AG04450 (cell line): ENCODE measurements at places on chromosomes 7 and 10.

- DNase-seq: no peak
These were observed 18.5 kb downstream of the TMEM72 start for GRCh38 chr10:44929356-44930255.

- DNase-seq: no peak
These were observed 9.2 kb upstream of the SVIL start for GRCh38 chr10:29643771-29644501.

GRCh38 chr7:139095194-139095659, 14.3 kb downstream of the ZC3HAV1 start:
- no peak for DNase-seq

- no peak for DNase-seq
These were observed 9.6 kb upstream of the EIF5AL1 start for GRCh38 chr10:79502561-79503309.

GRCh38 chr7:135166338-135166990, 4.0 kb downstream of the CYREN start:
- DNase-seq: no peak

GRCh38 chr7:6171532-6172223, 100.7 kb downstream of the CYTH3 start:
- no peak for DNase-seq

- DNase-seq: no peak
These were observed 672.5 kb upstream of the ANKRD30A start for GRCh38 chr10:36452851-36453250.

DNA sequence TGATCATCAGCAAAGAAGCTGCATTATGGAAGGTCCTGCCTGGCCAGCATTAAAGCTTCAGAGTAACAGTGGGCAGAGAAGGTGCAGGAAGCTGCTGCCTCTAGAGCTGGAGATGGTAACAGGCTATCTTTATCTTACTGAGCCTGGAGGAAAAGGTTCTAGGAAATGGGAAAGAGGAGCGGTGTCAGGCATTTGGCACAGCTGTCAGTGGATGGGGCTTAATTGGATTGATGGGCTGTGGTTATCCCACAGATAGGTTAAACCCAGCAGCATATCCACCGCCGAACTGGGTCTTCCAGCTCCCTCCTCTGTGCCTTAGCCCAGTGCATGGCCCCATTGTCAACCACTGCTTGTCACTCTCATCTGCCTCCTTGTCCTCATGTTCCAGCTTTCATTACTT, 127.6 kb downstream of the CCNY start:
- no peak for DNase-seq

GRCh38 chr7:116142850-116143249, 67.5 kb upstream of the TES start:
- no peak for DNase-seq

DNA sequence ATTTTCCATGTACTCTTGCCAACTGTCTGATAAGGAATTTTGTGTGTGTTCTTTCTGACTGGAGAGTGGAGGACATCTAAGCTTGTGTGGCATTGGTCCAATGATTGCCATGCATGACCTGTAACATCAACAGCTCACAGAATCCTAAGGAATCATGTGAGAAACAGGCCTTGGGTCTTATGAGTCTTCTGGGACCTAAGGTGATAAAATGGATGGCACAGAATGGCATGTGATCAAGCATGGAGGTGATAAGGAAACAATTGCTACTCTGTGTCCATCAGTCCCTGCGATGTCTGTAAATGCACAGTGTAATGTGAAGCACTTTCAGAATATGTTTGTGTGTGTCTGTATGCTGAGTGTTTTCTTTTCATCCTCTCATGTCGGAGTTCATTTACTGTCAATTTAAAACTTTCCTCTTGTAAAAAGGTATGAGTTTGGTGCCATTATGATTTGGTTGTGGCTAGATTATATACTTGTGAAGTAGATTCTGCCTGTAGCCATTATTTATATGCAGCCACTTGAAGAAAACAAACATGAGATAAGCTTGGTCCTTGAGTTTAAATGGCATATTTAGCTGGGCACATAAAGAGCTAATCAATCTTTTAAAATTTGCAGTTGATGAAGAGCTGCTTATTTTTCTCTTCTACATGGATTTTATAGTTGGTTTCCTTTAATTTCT, 127.5 kb downstream of the VPS50 start:
- DNase-seq: no peak

DNA sequence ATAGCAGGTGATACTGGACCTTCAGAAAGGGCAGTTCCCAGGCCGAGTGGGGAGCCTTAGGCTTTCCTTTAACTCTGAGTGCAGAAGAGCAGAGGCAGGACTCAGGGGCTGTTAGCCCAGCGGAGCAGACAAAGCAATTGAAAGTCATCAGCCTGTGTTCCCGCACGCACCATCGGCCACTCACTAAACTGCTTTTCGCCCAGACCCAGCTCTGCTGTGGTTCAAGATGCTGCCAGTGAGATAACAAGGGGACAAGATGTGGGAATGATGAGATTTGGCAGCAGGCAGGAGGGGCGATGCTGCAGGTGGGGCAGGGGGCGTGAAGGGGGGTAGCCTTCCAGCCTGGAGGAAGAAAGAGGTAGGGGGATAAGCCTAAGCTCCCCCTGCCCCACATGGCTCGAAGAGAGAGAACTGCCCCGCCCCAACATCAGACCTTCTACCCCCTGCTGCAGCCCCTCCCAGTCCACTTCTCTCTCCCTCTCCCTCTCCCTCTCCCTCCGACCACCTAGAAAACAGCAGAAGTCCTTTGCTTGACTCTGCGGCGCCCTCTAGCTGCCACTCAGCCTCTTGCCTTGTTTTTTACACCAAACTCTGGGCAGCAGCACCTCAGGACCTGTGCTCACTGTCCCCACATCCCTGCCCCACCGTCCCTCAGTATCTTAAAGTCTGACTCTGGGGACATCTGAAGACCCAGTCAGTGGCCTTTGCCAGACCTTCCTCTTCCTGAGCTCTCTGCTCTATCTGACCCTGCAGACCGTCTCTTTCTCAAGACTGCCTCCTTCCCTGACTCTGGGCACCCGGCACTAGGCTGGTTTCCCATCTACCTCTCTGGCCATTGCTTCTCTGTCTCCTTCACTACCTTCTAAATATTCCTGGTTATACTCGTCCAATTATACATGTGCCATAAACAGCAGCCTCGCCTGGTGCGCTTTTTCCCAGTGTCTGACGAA, 110.5 kb downstream of the C10orf105 start:
- no peak for DNase-seq

DNA sequence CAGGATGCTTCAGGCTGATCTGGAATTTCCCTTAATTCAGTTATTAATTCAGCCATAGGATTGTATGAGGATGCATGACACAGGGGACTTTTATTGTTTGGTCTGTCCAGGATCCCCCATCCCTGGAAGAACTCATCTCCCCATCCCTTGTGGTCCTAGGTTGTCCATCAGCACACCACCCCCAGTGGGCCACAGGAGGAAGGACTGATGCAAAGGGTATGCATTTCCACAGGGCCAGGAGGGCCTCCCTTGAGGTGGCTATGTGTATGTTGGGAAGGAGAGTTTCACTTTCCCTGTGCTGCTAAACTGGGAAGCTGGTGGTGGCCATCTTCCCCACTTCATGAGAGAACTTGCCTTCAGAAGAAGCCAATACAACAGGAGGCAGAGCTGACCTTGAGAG, 44.6 kb upstream of the GRB10 start:
- DNase-seq: no peak

- DNase-seq: no peak
These were observed 34.1 kb downstream of the BLVRA start for GRCh38 chr7:43792471-43793150.

DNA sequence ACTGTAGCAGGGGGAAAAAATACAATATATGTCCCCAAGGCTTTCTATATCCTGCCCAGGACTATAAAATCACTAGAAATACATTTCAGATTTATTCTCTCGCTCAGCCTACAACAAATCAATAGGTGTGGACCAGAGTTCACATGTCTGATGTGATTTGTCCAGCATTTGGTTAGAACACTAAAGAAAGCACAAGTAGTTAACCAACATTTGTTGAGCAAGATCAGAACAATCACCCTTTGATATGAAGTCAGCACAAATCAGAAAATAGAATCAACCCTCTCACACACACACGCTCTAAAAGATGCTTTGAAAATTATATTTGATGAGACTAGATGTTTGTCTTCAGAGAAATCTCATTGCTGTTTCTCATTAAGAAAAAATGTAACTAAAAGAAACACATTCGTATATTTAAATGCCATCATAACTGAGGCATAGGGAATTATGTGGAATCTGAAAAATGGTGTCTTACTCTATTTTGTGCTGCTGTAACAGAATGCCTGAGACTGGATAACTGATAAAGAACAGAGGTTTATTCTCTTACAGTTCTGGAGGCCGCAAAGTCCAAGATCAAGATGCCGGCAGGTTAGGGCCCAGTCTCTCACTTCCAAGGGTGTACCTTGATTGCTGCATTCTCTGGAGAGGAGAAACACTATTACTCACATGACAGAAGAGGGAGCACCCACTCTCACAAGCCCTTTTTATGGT, 10.5 kb downstream of the AKR1D1 start:
- no peak for DNase-seq

- no peak for DNase-seq
These were observed 66.1 kb upstream of the AOAH start for GRCh38 chr7:36790311-36790787.

GRCh38 chr7:86904949-86905834, 154.3 kb downstream of the ELAPOR2 start:
- no peak for DNase-seq
